ENCODE measurements at places on chromosomes 3 and 15. TPM values are rescaled to one million over a fixed set of nuclear protein-coding genes. Genes with fewer than 3 reads are reported as not detected.

Gene HIGD2B
- total RNA-seq = not detected

Gene GABRR3
- not detected for total RNA-seq

Gene ADAMTS9
- total RNA-seq = 2.2 TPM

Gene RTP1
- not detected for total RNA-seq

Gene ACSBG1
- total RNA-seq = not detected

Gene AQP9
- 4.8 TPM for total RNA-seq

Gene TMEM158
- total RNA-seq = 26.8 TPM

Gene TMEM43
- total RNA-seq = 103 TPM

Gene WNT5A
- 7.0 TPM for total RNA-seq

Gene C3orf85
- not detected for total RNA-seq

Gene RARB
- 2.2 TPM for total RNA-seq

Gene CLRN1
- not detected for total RNA-seq

Gene KCNMB2
- not detected for total RNA-seq

Gene ITIH3
- not detected for total RNA-seq

Gene PPM1L
- total RNA-seq = 2.2 TPM

Gene CCNB2
- total RNA-seq = 42.2 TPM

Gene PYGO1
- 8.6 TPM for total RNA-seq

Gene ROPN1
- not detected for total RNA-seq

Gene IFRD2
- total RNA-seq = 152 TPM

Gene GOLGA6L4
- 0.78 TPM for total RNA-seq

Gene CNOT10
- total RNA-seq = 19.1 TPM

Gene CLASP2
- 43.0 TPM for total RNA-seq

Gene TM6SF1
- 0.20 TPM for total RNA-seq
